ENCODE measurements at places on chromosomes 1 and 21.

- no peak for DNase-seq
Observed at GRCh38 chr1:29393451-29393826, 157.1 kb downstream of the PTPRU start.

DNA sequence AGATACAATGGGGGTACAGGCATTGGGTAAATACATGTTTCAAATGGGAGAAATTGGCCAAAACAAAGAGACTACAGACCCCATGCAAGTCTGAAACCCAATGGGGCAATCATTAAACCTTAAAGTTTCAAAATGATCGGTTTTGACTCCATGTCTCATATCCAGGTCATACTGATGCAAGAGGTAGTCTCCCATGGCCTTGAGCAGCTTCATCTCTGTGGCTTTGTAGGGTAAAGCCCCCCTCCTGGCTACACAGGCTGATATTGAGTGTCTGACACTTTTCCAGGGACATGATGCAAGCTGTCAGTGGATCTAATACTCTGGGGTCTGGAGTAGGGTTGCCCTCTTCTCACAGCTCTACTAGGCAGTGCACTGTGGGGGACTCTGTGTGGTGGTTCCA, 286.1 kb downstream of the LRRIQ3 start:
- DNase-seq = no peak

DNA sequence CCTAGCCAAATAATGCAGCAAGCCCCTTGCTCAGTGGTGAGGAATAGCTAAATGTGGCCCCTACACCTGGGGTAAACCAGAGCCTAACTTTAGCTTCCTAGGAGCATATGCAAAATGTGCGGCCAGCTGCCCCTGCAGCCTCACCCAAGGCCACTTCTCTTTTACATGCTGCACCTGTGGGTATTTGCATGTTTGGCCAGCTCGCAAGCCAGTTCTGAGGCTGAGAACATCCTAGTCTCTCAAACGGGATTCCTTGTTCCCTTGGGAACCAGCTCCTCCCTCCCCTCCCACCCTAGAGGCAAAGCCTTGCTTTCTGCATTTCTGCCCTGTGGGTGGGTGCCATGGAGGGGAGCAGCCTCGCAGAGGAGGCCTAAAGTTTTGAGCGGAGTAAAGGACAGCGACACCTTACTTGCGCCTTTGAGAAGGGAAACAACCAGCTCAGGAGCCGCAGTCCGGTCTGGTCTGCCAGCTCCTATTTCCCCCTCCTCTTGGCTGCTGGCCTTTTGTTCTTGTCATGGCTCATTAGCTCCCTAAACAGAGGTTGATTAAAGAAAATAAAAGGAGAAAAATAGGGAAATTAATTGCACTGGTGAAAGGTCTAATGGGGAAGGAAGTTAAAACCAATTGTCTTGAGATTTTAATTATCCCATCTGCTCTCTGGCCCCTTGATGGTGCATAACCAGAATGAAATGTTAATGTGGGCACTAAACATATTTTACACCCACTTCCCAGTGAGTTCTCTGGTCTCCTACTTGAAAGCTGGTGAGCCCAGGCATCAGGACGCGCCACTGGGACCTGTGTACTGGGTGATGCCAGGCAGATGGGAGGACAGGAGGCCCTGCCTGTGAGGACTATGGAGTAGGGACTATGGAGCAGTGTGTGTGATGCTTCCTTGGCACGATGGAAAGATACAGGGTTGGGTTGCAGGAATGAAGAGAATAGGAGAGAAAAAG, 68.7 kb downstream of the TEX35 start:
- DNase-seq = no peak

- DNase-seq = no peak
Observed at GRCh38 chr1:233432916-233433315, 105.4 kb downstream of the MAP3K21 start.

DNA sequence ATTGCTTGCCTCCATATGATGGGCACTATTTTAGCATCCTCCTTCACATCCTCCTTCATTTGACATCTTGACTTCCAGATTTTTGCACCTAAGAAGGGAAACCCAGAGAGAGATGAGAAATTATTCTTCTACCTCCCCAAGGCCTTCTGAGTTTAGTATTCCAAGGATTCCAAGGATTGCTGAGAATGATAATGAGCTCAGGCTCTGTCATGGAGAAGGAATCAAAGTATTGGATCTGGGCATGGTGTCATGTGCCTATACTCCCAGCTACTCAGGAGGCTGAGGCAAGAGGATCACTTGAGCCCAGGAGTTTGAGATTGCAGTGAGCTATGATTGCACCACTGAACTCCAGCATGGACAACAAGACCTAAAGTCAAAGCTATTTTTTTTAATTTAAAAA, 26.6 kb upstream of the ZNF281 start:
- no peak for DNase-seq

GRCh38 chr1:211812584-211812983, 18.0 kb downstream of the LPGAT1 start:
- DNase-seq = no peak

- no peak for DNase-seq
Observed at GRCh38 chr1:98402860-98403259, 258.7 kb upstream of the SNX7 start.

DNA sequence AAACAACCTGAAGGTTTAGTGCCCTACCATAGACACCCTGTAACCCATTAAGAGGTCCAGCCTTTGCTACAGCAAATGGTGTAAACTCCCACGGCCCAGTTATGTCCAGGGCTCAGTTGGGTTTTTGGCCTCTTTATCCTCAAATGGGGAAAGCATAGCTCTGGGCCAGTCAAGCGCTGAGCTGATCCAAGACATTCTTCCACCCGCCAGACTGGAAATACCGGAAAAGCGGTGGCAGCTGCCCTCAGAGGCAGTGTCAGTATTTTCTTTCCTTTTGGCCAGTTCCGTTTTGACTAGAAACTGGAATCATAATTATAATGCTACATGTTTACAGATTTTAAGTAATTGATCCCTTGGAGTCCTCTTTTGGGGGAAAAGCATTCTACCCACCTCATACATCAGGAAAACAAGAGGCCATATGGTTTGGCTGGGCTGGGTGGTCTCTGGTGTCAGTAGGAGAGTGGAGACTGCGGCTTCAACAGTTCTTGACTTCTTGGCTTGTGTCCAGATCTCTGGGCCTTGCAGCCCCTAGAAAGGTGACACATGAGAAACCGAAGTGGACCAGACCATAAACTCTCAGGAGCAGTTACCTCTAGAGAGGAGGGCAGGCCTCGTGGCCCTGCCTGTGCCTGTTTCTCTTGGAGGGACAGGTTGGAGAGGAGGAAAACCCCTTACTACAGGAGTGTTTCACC, 30.2 kb upstream of the CLDN14 start:
- no peak for DNase-seq

GRCh38 chr1:177355575-177355974, 184.8 kb downstream of the BRINP2 start:
- peak; percentile 1 for DNase-seq

GRCh38 chr1:59156526-59157199, 140.2 kb upstream of the FGGY start:
- DNase-seq = no peak

DNA sequence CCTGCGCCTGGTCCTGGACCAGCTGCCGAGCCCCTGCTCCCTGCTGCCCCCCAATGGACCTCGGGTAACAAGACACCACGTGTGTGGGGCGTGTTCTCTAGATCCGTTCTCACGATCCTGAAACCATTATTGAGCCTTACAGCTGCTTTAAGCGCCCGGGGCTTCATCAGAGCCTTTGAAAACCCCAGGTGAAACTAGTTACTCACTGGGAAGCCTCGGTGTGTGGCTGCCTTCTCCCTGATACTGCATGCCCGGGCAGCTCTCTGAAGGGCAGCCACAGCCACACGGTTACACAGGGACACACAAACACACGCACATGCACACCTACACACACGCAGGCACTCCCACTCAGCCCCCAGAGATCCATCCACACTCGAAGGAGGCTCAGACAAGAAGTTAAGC, 5.3 kb downstream of the HES2 start:
- DNase-seq = peak; percentile 57

DNA sequence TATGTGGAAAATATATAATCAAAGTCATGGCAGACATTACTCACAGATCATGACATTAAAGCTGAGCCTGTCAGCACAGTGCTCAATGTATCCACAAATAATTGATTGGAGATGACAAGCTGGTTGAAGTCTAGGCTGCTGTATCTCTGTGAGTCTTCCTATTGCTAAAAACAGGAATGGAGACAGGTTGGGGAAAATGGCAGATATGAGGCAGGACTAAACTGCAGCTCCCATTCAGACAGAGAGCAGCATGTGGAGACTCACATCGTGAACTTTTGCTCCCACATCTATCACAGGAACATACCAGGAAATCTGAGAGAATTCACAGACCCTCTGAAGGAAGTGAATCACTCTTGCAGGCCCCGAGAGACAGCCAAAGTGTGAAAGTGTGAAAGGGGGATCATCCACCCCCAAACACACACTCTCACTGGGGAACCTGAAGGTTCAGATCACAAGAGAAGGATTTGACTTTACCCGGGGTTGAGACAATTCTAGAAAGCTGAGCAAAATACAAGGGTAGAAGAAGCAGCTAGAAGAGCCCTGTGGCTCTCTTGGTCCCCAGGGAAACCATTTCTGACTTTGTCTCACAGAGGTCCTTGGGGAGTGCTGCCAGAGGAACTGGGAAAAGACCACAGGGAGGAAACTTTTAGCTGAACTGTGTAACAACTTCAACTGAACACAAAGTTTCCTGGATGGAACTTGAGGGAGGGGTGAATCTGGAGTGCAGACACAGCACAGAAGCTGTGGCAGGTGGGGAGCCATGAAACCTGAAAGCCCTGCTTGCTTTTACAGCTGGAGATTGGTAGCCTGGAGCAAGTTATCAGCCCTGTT, 173.4 kb downstream of the S1PR1 start:
- peak; percentile 16 for DNase-seq

- DNase-seq = no peak
Observed at GRCh38 chr1:216587715-216588114, 135.5 kb downstream of the ESRRG start.

DNA sequence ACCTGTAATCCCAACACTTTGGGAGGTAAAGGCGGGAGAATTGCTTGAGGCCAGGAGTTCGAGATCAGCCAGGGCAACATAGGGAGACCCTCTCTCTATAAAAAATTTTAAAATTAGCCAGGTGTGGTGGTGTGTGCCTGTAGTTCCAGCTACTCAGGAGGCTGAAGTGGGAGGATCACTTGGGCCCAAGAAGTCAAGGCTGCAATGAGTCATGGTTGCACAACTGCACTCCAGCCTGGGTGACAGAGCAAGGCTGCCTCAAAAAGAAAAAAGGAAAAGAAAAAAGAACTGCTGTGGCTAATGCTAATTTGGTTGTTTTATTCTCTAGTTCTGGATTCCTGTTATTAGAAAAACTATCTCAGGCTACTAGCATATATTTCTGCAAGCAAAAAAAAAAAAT, 29.8 kb downstream of the DBT start:
- peak; percentile 30 for DNase-seq
